ENCODE measurements at places on chromosomes 3 and 15.

GRCh38 chr3:123390865-123391600 lies 57.9 kb downstream of the ADCY5 start:
- DNase-seq, result no peak

DNA sequence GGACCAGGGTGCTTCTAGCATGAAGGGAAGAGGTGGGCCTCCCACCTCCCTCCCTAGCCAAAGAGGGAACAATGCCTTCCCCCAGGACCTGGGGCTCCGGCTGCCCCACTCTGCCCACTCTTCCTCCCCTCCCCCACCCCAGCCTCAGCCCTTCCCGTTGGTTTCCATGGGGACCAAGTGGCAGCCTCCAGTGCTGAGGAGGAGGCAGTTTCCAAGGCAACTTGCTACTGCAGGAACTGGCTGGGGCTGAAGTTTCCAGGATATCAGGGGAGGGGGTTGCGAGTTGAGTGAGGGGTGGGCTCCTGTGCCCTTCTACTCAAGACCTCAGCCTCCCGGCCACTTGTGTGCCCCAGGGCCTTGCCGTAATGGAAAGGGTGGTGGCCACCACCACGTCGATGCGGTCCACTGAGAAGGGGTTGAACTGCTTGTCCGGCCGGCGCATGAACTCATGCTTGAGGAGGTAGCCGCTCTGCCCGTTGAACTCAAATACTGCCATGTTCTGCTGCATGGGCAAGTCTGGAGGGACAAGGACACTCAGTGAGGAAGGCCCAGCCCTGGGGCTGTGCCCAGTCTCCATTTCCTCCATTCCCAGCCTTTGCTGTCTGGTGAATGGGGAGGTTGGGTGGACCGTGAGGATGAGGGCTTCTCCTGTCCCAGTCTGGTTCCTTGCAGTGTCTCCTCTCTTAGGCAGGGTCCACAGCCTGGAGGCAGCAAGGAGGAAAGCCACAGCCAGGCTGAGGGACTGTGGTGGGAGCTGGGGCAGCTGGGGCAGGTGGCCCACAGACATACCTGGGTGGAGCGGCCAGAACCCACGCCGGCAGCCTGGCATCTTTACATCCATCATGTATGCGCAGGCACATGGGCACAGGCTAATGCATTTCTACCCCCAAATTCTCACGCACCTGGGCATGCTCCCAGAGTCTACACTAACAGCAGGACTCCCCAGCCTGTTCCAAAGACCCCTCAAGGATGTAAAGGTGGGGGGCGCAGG lies 11.3 kb upstream of the ANKRD63 start:
- no peak for DNase-seq

DNA sequence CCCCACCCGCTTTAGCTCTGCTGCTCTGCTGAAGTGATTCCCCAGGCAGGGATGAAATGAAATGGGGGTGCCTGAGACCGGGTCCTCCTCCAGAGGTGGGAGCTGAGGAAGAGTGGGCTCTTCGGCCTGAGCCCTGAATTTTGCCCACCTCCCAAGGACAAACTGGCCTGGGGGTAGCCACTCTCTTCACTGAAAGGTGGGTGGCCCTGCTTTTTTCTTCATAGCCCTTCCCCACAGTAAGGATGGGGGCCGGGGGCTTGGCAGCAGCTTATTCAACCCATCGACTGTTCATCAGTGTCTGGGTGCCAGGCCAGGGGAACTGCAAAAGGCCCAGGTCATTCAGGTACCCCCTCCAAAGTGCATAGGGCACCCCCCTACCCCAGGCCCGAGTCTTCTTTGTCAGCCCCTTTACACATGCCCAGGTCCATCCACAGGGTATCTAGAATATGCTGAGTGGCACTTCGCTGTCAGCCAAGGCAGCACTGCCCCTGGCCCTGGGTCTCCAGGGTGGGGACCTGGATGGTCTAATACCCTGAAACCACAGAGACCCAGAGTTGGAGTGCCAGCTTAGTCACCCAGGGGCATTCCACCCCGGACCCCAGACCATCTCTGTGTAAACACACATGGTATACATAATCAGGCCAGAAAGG lies 7.9 kb downstream of the SCN5A start:
- no peak for DNase-seq

- DNase-seq, result no peak
These were observed 2.5 kb upstream of the NLGN1 start for GRCh38 chr3:173395073-173395411.

- DNase-seq, result no peak
These were observed 42.0 kb upstream of the MEIS2 start for GRCh38 chr15:37142371-37142770.

- no peak for DNase-seq
These were observed 69.7 kb downstream of the MB21D2 start for GRCh38 chr3:192847941-192848340.

DNA sequence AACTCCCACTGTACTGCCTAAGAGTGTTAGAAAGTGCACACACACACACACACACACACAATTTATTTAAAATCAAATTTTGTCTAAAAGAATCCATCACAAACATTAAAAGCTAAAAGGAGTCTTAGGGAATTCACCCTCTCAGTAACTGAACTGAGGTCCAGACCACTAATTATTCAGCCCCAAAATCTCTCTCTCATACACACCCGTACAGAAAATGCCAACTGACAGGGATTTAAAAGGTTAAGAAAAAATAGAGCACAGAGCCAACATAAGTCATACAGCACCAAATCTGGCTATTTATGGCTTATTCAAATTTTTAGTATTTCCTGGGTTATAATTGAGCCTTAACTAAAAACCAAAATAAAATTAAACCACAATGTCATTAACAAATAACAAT lies 20.7 kb downstream of the GBE1 start:
- no peak for DNase-seq

DNA sequence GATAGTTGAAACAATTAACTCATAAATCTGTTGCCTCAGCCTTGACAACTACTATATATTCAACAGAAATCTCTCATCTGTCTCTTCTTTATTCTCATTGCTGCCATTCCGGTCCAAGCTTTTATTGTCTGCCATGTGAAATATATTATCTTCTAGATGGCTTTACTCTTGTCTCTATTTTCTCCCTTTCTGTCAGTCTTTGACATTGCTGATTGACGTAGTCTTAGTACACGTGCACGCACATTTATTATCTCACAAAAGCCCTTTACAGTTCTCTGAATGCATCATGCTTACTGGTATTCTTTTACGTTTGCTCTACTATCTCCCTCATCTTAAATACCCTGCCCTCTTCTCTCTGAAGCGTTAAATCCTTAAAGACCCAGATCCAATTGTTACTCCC lies 5.6 kb downstream of the PDIA3 start:
- no peak for DNase-seq

Data from NCI-H446 (cell line).